ENCODE measurements at places on chromosomes 13 and 19. TPM values are rescaled to one million over a fixed set of nuclear protein-coding genes. Genes with fewer than 3 reads are reported as not detected.

DNA sequence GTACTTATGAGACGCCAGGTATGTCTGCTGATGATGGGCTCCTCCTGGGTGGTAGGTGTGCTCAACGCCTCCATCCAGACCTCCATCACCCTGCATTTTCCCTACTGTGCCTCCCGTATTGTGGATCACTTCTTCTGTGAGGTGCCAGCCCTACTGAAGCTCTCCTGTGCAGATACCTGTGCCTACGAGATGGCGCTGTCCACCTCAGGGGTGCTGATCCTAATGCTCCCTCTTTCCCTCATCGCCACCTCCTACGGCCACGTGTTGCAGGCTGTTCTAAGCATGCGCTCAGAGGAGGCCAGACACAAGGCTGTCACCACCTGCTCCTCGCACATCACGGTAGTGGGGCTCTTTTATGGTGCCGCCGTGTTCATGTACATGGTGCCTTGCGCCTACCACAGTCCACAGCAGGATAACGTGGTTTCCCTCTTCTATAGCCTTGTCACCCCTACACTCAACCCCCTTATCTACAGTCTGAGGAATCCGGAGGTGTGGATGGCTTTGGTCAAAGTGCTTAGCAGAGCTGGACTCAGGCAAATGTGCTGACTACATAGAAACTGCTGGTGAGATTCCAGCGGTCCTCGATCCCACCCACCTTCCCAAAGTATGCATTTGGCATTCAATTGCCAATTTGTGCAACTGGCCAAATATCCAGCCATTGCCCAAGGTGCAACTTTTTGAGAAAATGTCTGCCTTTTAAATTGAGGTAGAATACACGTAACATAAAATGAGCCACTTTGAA lies 10.2 kb downstream of the OR2Z1 start:
- no peaks in the 10 kb centered on the region for H3K27me3 ChIP-seq
- no peak for DNase-seq
- no peaks in the 10 kb centered on the region for H3K4me1 ChIP-seq
- no peaks in the 10 kb centered on the region for H3K36me3 ChIP-seq
- H3K27ac ChIP-seq: no peak overlapping the region

- H3K27ac ChIP-seq: no peak overlapping the region
- no peak for DNase-seq
- no peaks in the 10 kb centered on the region for H3K36me3 ChIP-seq
- H3K4me3 ChIP-seq: no peak overlapping the region
- H3K27me3 ChIP-seq: no peaks in the 10 kb centered on the region
These were observed 57.2 kb downstream of the SPATA13 start for GRCh38 chr13:24217601-24218281.

DNA sequence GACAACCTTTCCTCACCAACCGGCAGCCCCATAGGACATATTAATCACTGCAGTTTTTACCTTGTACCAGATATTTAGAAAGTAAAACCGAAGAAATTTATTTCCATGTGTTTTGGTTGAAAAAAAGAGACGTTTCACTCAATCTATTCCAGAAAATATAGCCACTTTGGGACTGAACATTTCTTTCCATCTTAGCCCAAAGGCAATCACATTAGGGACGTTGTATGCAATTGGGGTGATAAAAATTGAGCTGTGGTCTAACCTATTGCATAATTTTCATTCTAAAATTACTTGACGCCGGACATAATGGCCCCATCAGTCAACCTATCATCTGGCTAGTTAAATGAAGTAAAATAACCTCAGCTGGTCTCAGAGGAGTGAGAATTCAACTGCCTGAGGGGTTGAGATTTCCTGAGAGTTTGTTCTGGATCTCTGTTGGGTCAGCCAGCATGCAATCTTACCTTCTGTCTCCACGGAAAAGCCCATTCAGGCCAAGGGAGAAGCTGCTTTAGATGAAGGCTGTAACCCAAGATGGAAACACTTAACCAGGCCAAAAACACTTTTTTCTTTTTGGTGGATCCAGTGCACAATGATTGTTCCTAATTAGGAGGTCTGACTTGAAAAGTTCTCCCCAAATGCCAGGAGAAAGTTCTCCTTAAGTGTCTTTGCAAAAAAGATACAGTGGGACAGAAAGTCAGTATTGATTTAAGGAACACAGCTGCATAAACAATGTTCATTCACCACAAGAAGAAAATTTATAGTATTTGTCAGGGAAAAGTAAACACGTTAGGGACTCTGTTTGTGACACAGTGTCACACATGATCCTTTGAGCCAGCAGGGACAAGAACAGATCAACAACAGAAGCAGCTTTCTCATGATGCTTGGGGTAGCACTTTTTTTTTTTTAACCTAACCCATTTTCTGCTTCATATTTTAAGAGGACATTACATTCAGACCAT lies 34.1 kb downstream of the DLEU7 start:
- DNase-seq: no peak
- no peaks in the 10 kb centered on the region for H3K36me3 ChIP-seq
- H3K4me3 ChIP-seq: no peak overlapping the region
- H3K4me1 ChIP-seq: no peaks in the 10 kb centered on the region

DNA sequence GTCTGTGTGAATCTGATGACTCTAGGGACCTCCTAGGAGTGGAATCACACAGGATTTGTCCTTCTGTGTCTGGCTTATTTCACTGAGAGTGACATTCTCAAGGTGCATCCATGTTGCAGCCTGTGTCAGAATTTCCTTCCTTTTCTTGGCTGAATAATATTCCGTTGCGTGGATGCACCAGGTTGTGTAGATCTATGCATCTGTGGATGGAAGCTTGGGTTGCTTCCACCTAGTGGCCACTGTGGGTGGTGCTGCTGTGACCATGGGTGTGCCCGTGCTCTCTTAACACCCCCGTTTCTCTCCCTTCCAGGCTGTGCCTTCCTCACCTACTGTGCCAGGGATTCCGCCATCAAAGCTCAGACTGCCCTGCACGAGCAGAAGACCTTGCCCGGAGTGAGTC lies 26.2 kb downstream of the CELF5 start:
- DNase-seq: no peak
- H3K4me1 ChIP-seq: no peaks in the 10 kb centered on the region
- no peak overlapping the region for H3K27ac ChIP-seq
- no peak overlapping the region for H3K4me3 ChIP-seq
- no peaks in the 10 kb centered on the region for H3K36me3 ChIP-seq

DNA sequence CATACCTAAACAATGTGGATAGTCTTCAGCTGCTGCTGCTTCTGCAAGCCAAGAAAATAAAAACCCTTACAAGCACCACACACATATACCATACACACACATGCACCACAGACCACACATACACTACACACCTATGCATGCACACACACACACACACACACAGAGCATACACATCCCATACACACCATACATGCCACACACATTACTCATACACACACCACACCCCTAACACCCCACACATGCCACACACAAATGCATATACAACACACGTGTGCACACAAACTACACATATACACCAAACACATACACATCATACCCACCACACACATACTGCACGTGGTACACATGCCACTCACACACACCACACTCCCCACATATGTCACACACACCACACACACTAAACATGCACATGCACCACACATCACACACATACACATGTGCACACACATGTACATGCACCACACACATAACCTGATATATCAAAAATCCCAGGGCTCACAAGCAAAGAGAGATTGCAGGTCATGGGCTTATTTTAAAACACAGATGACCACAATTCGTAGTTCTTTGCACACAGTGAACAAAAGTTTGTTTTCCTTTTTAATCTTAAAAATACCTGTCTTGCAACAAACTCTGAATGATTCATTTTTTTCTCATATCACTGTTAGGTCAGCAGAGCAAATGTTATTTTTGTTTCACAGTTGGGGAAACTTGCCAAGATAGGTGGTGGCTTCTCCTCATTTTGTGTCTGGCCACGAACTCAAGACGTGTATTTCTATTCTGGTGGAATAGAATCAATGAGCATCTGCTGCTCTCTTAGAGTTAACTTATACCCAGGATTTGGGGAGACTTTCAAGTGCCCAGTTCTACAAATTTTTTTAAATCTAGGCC lies 456.6 kb downstream of the FGF9 start:
- DNase-seq: no peak
- no peaks in the 10 kb centered on the region for H3K27me3 ChIP-seq
- no peaks in the 10 kb centered on the region for H3K4me1 ChIP-seq
- no peak overlapping the region for H3K27ac ChIP-seq

The GFY gene
- total RNA-seq: 2.0 TPM

The PCDH8 gene
- 0.74 TPM for total RNA-seq

GRCh38 chr13:39381456-39381855 lies 221.5 kb downstream of the LHFPL6 start:
- no peaks in the 10 kb centered on the region for H3K36me3 ChIP-seq
- DNase-seq: no peak
- peaks cover 35% of the 10 kb centered on the region for H3K27me3 ChIP-seq
- no peak overlapping the region for H3K27ac ChIP-seq

- no peak for DNase-seq
- H3K4me1 ChIP-seq: no peaks in the 10 kb centered on the region
- peaks cover 28% of the 10 kb centered on the region for H3K27me3 ChIP-seq
- no peaks in the 10 kb centered on the region for H3K36me3 ChIP-seq
- no peak overlapping the region for H3K4me3 ChIP-seq
These were observed 4.4 kb upstream of the MTMR6 start for GRCh38 chr13:25291691-25292090.
